ENCODE measurements at places on chromosomes 3 and 15.

DNA sequence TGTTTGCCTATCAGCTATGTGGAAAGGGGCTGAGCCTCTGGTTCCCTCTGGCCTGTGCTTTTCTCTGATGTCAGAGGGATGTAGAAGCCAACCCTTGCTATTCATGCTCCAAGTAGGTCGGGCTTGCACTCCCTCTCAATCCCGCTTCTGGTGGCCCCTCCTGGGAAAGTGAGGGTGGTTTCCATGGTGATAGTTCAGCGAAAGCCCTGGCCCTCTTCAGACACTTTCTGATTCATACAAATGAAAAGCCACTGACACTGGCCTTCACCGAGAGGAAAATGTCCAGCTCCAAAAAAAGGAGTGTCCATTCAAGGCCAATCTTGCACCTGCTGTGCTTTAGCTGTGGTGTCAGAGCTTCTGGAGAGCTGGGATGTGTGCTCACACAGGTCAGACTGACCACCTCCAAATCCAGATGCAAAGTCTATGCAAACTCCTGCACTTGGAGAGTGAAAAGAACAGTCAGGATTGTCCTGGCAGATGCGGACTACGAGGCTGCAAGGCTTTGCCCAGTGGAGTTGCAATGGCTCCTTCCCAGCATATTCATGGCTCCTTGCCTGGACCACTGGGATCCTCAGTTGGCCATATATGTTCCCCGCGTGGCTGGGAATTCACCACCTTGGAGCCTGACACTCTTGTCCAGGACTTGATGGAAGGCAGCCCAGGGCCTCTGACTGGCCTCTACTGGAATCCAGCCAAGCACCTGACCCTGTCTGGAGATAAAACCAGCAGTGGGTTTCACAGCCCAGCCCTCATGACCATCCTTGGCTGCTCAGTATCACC lies 96.6 kb downstream of the CEMIP start:
- DNase-seq: peak; percentile 76

- DNase-seq: no peak
Observed at GRCh38 chr3:172415323-172415722, 32.9 kb downstream of the GHSR start.

GRCh38 chr15:74873756-74874424 lies 725 bp upstream of the SCAMP2 start:
- DNase-seq: no peak

GRCh38 chr15:57036352-57036751 lies 117.9 kb downstream of the TCF12 start:
- DNase-seq: no peak

GRCh38 chr3:50573566-50574443 lies 4.5 kb downstream of the HEMK1 start:
- DNase-seq: no peak

DNA sequence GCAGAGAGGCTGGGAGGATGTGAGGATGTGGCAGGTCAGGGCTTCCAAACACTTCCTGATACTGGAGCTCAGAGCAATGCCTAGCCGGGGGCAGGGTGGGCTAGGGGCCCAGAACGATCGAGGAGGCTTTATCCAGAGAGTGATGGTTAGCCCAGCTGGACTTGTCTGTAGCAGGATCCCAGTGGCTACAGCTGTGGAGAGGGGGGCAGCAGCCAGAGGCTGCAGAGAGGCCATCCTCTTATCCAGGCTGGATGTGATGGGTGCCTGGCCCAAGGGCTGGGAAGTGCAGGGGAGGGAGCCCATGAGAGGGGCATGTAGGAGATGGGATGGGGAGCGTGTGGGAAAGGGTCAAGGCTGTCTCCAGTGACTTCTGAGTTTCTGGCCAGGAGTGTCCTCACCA lies 4.6 kb downstream of the PARP3 start:
- DNase-seq: no peak

DNA sequence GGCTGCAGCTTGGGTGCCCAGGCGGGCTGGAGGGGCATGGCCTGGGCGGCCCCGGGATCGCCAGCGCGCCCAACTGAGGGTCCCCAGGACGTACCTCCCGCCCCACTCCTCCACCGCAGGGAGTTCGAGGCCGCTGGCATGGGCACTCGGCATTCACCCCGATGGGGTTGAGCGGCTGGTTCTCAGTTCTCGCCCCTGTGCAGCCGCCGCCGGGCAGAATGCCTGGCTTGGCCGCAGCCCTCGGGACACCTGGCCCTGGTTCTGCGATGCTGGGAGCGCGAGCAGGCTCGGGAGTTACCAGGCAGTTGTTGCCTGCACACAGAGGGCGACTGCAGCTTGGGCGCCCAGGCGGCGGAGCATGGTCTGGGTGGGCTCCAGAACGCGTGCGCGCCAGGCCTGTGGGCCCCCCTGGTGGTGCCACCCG lies 121.4 kb downstream of the LMLN start:
- DNase-seq: no peak

- DNase-seq: no peak
Observed at GRCh38 chr3:138407236-138407907, 27.0 kb upstream of the ESYT3 start.

- no peak for DNase-seq
Observed at GRCh38 chr3:60877188-60877587, 374.1 kb downstream of the FHIT start.

- DNase-seq: no peak
Observed at GRCh38 chr3:46386205-46386604, 15.5 kb downstream of the CCR5 start.

DNA sequence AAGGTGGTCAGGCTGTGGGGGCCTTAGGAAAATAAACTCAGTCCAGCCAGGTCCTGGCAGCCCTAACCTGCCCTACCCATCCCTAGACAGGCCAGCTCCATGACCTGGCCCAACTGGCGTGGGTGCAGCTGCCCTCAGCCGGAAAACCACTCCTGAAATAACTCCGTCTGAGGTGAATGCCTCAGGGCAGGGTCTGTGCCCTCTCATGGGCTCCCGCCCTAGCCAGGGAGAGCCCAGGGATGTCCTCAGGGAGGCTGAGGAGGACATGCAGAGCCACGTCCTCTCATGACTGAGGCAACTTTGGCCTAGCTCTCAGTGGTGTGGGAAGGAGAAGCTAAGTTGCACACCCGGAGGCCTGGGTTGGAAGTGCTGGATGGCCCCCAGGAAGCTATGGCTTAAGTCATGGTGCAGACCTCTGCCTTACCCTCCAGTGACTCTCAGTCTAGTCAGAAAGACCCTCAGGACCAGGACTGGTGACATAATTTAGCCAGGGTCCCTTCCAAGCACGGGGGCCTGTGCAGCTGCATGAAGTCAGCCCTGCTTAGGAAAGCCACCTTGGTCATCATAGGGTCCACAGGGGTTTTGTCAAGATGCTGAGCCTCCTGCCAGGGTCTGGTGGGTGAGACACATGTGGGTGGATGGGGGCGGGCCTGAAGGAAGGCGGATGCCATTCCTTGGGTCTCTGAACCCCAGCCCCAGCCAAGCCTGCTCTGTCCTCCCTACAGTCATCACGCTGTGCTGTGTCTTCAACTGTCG lies 7.4 kb downstream of the TMIE start:
- DNase-seq: no peak

GRCh38 chr15:98503970-98504369 lies 144.4 kb upstream of the IGF1R start:
- peak; percentile 58 for DNase-seq

DNA sequence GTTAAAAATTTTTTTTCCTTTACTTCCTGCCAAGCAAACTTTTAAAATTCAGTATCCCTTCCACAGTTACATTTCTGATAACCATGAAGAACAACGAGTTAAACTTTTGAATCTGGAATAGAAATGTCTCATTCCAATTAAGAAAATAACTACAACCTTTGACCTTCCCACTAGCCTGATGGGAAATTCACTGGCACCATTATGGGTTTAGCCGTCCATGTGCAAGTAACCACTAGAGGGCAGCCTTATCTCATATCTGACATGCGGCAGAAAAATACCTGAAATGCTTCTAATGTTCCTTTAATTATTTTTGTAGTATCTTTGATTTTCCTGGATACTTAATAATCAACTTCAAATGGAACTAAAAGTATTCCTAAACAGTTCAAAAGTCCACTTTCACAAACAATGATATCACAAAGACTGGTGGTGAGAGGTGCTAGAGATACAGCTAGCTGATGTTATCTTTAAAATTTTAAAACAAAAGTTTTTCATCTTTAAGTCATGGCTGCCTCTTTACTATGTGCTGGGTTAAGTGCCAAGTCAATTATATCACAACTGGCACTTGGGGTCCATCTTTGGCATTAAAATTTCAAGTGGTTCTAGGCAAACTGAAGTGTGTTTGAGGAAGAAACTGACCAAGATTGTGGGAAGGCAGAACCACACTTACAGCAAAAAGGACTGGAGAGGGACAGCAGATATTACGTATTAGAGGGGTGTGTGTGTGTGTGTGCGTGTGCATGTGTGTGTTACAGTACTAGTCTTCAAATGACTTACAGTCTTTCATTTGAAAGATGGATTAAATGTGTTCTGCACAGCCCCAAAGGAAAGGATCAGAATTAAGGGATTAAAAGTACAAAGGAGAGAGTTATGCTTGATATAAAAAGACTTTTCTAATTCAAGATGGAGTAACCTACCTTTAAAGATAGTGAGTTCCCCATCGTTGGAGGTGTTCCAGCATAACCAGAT lies 107.1 kb upstream of the ICE2 start:
- peak; percentile 90 for DNase-seq

DNA sequence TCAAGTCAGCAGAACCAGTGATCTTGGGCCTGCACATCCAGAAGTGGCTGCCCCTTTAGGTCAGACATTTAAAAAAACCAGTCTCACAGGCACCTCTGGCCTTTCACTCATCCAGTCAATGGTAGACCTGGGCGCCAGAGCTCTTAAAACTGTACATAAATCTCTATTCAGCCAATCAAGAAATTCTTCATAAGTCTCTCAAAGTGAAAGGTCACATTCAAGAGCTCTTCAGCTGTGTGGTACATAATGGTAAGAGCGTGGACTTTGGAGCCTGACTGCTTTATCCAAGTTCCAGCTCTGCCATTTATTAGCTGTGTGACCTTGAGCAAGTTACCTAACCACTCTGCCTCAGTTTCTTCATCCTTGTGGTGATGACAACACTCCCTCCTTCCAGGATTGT lies 22.3 kb upstream of the MORF4L1 start:
- DNase-seq: peak; percentile 23

- no peak for DNase-seq
Observed at GRCh38 chr15:76951220-76951619, 19.7 kb downstream of the RCN2 start.

All from stomach (tissue), 19 donors.